ENCODE measurements at places on chromosomes 7 and 10.

GRCh38 chr10:42939237-42939636 is 137.6 kb upstream of the RET start:
- DNase-seq, result no peak

GRCh38 chr7:27662490-27663205 is at the start of gene HIBADH:
HIBADH (minus strand) TSS chr7:27662883; CDS start chr7:27662788, 95 bp downstream.
- DNase-seq, result peak; percentile 95

- DNase-seq, result no peak
Measured at GRCh38 chr7:15839416-15840100, 153.1 kb upstream of the MEOX2 start.

- DNase-seq, result no peak
Measured at GRCh38 chr7:104814126-104814525, 199.9 kb upstream of the KMT2E start.

GRCh38 chr10:60465801-60466200 is 76.1 kb upstream of the ANK3 start:
- DNase-seq, result no peak

DNA sequence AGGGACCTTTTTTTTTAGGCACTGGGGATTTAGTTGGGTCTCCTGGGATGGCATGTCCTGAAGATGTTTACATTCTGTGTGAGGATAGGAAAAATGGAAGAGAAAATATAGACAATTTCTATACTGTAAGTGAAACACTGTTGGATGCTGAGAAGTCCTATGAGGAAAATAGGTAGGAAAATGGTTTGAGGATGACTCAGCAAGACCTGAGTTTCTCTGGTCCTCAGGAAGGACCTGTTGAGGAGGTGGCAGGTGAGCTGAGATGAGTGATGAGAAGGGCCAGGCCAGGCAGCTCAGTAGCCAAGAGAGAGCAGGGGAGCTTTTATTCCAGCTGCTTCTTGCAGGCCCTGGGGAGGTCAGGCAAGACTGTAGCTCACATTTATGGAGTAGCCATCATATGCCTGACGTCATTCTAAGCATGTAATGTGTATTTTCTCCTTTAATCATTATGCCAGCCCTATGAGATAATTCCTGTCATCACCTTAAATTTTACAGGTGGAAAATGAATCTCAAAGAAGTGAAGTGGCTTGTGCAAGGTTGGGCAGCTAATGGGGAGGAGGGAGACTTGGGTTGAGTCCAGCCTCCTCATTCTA is 19.1 kb upstream of the LRRC18 start:
- no peak for DNase-seq

GRCh38 chr7:87570178-87570577 is 30.5 kb downstream of the ABCB1 start:
- no peak for DNase-seq

- DNase-seq, result no peak
Measured at GRCh38 chr10:132962623-132963429, 20.5 kb upstream of the CFAP46 start.

- no peak for DNase-seq
Measured at GRCh38 chr7:101924171-101924570, 106.7 kb downstream of the CUX1 start.

- DNase-seq, result no peak
Measured at GRCh38 chr7:158295966-158296797, 291.4 kb downstream of the PTPRN2 start.

GRCh38 chr10:95500649-95501048 is 60.5 kb downstream of the SORBS1 start:
- no peak for DNase-seq

DNA sequence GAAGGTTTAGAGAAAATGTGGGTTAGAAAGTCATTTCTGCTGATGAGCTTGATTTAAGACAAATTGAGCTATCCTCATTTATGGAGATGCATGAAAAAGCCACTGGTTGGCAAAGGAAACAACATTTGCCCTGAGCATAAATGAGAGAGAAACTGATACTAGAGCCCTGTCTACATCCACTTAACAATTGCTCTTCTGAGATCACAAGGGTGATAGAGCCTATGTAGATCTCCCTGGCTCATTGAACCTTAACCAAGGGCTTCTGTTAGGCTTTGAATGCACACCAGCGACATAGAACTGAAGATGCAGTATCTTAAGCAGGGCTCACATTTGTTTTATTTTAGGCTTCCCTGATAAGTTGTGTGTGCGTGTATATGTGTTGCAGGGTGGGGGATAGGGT is 35.0 kb downstream of the GPR141 start:
- no peak for DNase-seq

DNA sequence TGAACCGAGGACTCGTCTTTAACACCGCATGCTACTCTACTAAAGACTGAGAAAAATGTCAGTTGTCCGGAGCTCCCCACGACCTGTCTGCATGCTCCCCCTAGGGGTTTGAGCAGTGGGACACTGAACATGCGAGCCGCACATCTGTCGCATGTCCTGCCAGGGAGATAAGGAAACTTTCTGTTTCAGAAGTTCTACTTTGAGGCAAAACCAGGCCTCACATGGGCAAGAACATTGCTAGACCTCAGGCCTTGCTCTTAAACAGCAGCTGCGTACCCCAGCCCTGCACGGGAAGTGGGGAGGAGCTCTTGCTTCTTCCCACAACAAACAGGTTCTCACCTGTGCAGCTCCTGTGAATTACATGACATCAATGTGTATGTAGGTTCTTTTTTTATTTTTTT is 30.3 kb upstream of the HERPUD2 start:
- no peak for DNase-seq

- DNase-seq, result no peak
Measured at GRCh38 chr10:90484518-90484917, 373.3 kb downstream of the HTR7 start.

Measured in NCI-H2227 treated with DMSO at 0.1 percent for 48 hours (cell line).